ENCODE measurements at places on chromosomes 16 and 17. TPM values are rescaled to one million over a fixed set of nuclear protein-coding genes. Genes with fewer than 3 reads are reported as not detected.

The DNAAF8 gene
- 1.2 TPM for total RNA-seq

The KRT35 gene
- not detected for total RNA-seq

The IRF8 gene
- total RNA-seq: not detected

The CLEC18B gene
- total RNA-seq: 3.9 TPM

The SCGB1C2 gene
- total RNA-seq: not detected

The KRT14 gene
- 0.46 TPM for total RNA-seq

The KRTAP16-1 gene
- total RNA-seq: not detected

The SYCE1L gene
- not detected for total RNA-seq

The TNS4 gene
- not detected for total RNA-seq

The TNFRSF13B gene
- total RNA-seq: not detected

The SLC16A13 gene
- total RNA-seq: 0.59 TPM

The PHAF1 gene
- total RNA-seq: 12.2 TPM

The GDPD3 gene
- total RNA-seq: 0.78 TPM

The TTYH2 gene
- total RNA-seq: 3.6 TPM

The HOXB1 gene
- total RNA-seq: not detected

The MYL11 gene
- not detected for total RNA-seq

The IRX5 gene
- total RNA-seq: 0.60 TPM

The SDR42E2 gene
- total RNA-seq: not detected

The CACNG5 gene
- total RNA-seq: not detected

The KCNJ2 gene
- total RNA-seq: 0.59 TPM

The KRTAP3-2 gene
- not detected for total RNA-seq

The MSLN gene
- total RNA-seq: not detected

The CCL16 gene
- not detected for total RNA-seq

The SEPTIN12 gene
- total RNA-seq: not detected

The FAM20A gene
- total RNA-seq: 0.14 TPM

The NT5C3B gene
- 35.4 TPM for total RNA-seq

The KCNH6 gene
- total RNA-seq: not detected

All from smooth muscle cell of the umbilical artery (primary cell).